ENCODE measurements at places on chromosomes 3 and 15. TPM values are rescaled to one million over a fixed set of nuclear protein-coding genes. Genes with fewer than 3 reads are reported as not detected.

DNA sequence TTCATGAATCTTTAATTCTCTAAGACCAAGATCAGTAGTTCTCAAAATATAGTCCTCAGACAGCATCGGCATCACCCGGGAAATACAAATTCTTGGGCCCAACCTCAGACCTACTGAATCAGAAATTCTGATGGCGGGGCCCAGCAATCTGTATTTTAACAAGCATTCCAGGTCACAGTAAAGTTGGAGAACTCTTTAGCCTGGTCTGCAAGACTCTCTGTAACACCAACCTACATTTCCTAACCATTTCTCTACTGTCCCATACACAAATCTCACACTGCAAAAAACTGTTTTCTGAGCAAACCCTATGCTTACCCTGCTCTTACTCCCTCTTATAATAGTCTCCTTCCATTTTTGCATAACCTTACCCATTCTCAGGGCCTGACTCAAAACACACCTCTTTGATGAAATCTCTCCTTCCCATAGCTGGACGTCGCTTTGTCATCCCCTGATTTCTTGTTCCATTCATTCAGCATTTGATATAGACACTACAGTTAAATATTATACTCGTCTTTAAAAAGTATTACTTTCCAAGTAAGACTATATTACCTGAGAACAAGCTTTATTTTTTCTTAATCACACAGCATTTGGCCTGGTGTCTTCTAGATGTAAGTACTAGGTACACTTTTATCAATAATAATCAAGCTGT is 83.3 kb upstream of the MYO5C start:
- H3K4me1 ChIP-seq, result no peaks in the 10 kb centered on the region
- H3K4me3 ChIP-seq, result no peak overlapping the region
- no peaks in the 10 kb centered on the region for H3K27me3 ChIP-seq

DNA sequence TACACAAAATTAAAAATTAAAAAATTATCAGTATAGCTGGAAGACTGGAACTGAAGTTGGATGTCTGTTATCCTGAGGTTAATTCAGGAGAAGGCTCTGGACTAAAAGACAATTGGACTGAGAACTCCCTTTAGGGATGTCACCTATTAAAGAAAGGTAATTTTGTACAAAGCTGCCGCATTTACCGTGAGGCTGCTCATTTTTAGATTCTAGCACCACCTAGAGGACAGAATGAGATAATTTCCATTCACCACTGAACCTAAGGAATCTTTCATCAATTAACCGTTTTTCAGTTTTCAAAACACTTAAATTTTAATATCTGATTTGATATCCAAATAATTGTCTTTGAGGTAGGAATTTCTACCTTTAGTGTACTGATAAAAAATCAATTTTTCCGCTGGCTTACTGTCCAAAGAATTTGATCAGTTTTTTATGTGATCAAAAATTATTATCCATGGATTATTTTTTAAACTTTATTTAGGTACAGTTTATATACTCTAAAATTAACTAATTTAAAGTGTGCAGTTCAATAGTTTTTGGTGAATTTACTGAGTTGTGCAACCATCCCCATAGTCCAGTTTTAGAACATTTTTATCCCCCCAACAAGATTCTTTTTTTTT is 106.7 kb upstream of the TNIK start:
- peaks cover 5% of the 10 kb centered on the region for H3K27me3 ChIP-seq
- peaks cover 2% of the 10 kb centered on the region for H3K36me3 ChIP-seq
- peaks cover 4% of the 10 kb centered on the region for H3K4me1 ChIP-seq
- no peak overlapping the region for H3K27ac ChIP-seq
- DNase-seq, result no peak
- H3K4me3 ChIP-seq, result no peak overlapping the region

GRCh38 chr3:59127071-59127470 is 77.2 kb upstream of the CFAP20DC start:
- H3K27me3 ChIP-seq, result no peaks in the 10 kb centered on the region
- H3K36me3 ChIP-seq, result no peaks in the 10 kb centered on the region
- no peak overlapping the region for H3K4me3 ChIP-seq
- DNase-seq, result no peak

DNA sequence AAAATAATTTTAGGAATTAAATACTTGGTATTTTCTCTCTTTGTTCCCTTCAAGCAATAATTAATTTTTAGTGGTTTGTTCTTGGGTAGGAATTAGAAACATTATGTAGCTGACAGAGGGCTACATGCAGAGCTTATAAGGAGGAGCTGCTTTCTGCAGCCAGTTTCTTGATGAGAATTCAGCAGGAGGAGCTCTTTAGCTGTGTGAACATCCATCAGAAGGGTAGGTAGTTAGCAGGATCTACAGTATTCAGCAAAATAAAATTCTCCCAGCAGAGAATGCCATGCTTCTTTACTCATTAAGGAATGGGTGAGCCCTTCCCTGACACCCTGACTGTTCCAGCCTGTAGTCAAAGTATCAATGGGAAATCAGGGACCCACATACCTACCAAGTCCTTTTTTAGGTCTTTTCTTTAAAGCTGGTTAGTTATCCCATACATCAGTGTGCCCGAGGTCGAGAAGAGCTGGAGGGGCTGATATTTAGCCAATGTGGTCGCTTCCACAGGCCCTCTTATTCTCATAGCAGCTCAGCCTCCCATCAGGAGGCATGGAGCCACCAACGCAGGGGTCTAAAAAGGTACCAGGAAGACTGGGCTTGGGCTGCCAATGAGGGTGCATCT is 54.0 kb downstream of the KCNAB1 start:
- DNase-seq, result no peak
- H3K27me3 ChIP-seq, result peaks cover 3% of the 10 kb centered on the region
- no peak overlapping the region for H3K27ac ChIP-seq
- no peaks in the 10 kb centered on the region for H3K4me1 ChIP-seq

GRCh38 chr3:105362021-105362665 is 4.6 kb upstream of the ALCAM start:
- no peak overlapping the region for H3K27ac ChIP-seq
- H3K4me1 ChIP-seq, result peaks cover 13% of the 10 kb centered on the region
- no peak overlapping the region for H3K4me3 ChIP-seq
- no peak for DNase-seq
- peaks cover 33% of the 10 kb centered on the region for H3K27me3 ChIP-seq

DNA sequence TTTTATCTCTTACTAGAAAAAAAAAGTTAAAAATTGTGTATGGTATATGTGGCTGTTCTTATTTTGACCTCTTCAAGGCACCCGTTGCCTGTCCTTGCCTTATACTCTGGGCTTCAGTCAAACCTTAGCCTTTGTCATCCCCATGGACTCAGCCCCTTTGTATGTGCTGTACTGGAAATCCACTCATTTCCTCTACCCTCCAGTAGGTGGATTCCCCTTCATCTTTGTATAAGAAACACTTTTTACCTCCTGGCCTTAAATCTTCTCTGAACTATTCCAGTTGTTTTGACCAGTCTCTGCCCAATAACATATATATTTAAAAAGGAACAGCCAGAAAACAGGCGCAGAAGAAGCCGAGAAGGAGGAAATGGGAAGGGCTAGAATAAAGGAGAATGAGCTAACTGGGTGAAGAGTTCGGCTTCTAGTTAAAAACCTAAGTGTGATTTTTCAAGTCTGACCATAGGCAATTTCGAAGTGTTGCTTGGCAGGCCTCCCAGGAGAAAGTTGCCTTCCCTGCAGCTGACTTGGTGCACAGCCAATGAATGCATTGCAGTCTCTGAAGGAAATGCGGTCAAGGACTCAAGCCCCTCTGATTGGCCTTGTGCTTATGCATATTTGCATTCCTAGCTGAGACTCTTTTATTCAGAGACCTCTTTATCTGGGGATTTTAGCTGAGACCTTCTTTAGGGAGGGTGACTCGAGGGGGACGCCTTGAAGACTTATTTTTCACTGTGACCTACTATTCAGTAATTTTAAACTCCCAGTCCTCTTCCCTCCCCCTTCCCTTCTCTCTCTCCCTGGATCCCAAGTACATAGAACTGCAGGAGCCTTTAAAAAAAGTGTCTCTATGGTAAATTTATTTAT is 277.4 kb downstream of the ROBO1 start:
- no peak overlapping the region for H3K27ac ChIP-seq
- H3K4me1 ChIP-seq, result no peaks in the 10 kb centered on the region
- DNase-seq, result no peak
- no peak overlapping the region for H3K4me3 ChIP-seq
- H3K36me3 ChIP-seq, result no peaks in the 10 kb centered on the region

- H3K4me1 ChIP-seq, result no peaks in the 10 kb centered on the region
- H3K27ac ChIP-seq, result no peak overlapping the region
- H3K36me3 ChIP-seq, result no peaks in the 10 kb centered on the region
- no peaks in the 10 kb centered on the region for H3K27me3 ChIP-seq
- no peak overlapping the region for H3K4me3 ChIP-seq
These were observed 59.1 kb upstream of the IQSEC1 start for GRCh38 chr3:13132281-13132680.

GRCh38 chr15:34043813-34044212 is 4.8 kb upstream of the AVEN start:
- H3K27me3 ChIP-seq, result peaks cover 4% of the 10 kb centered on the region
- peaks cover 5% of the 10 kb centered on the region for H3K4me1 ChIP-seq
- no peak for DNase-seq

GRCh38 chr3:124491098-124491497 is 239.2 kb upstream of the UMPS start:
- DNase-seq, result no peak
- no peak overlapping the region for H3K27ac ChIP-seq
- no peak overlapping the region for H3K4me3 ChIP-seq

GRCh38 chr3:127475391-127475790 is 115.1 kb downstream of the TPRA1 start:
- H3K36me3 ChIP-seq, result no peaks in the 10 kb centered on the region
- no peak for DNase-seq
- H3K27ac ChIP-seq, result no peak overlapping the region
- H3K4me1 ChIP-seq, result no peaks in the 10 kb centered on the region
- H3K4me3 ChIP-seq, result no peak overlapping the region
- H3K27me3 ChIP-seq, result peaks cover 11% of the 10 kb centered on the region

Gene ALPK3
- total RNA-seq, result 122 TPM

Gene MAGEL2
- 14.3 TPM for total RNA-seq

Gene CCDC54
- total RNA-seq, result not detected

Data from progenitor cell of endocrine pancreas (in vitro differentiated cells).